ENCODE measurements at places on chromosomes 3 and 15. TPM values are rescaled to one million over a fixed set of nuclear protein-coding genes. Genes with fewer than 3 reads are reported as not detected.

Gene LRRN1
- 1.7 TPM for total RNA-seq

- DNase-seq, result no peak
These were observed 73.1 kb downstream of the USF3 start for GRCh38 chr3:113623324-113623723.

Gene GABRB3
- total RNA-seq, result 1.6 TPM

Gene SOX14
- not detected for total RNA-seq

GRCh38 chr3:147614210-147614609, 205.0 kb downstream of the ZIC1 start:
- DNase-seq, result no peak

Gene MOBP
- total RNA-seq, result 0.19 TPM

GRCh38 chr15:85331655-85332285, 48.6 kb upstream of the AKAP13 start:
- no peak for DNase-seq

DNA sequence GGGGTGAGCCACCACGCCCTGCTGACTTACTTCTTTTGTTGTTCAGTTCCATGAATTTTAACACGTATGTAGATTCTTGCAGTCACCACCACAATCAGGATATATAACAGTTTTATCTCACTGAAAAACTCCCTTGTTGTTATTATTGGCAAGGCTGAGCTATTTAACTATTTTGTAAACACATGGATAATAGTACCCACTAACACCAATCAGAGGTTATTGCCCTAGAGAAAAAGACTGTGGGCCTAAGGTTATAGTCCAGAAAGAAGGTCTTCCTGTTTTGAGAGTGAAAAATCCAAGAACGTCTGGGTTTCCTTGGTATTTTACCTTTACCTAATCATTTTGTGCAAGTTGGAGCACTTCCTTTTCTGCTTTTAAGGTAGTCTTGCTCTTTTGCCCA, 9.5 kb downstream of the ZWILCH start:
- no peak for DNase-seq

Gene KBTBD13
- total RNA-seq, result 0.37 TPM

DNA sequence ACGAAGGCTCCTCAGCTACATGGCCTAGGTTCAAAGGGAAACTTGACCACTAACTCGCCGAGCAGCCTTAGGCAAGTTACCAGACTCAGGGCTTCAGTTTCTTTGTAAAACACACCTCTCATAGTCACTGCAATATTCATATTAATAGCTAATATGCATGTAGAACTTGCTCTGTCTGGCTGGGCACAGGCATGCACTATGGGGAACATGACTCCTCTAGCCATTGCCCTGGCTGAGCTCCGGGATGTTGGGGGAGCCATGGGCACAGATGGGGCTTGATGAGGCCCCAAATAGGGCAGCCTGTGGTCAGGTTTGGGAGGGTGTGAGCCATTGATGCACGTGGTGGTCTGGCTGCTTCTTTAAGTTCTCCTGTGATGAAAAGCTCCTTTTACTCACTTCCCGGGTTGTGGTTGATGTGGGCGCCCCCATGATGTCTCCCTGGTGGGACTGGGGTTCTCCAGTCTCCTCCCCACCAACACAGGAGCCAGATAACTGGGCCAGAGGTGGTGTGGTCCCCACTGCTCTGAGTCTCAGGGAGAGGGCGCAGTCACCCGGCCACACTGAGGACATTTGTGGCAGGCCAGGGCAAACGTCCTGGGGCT, 29.4 kb upstream of the DUSP7 start:
- DNase-seq, result peak; percentile 63

DNA sequence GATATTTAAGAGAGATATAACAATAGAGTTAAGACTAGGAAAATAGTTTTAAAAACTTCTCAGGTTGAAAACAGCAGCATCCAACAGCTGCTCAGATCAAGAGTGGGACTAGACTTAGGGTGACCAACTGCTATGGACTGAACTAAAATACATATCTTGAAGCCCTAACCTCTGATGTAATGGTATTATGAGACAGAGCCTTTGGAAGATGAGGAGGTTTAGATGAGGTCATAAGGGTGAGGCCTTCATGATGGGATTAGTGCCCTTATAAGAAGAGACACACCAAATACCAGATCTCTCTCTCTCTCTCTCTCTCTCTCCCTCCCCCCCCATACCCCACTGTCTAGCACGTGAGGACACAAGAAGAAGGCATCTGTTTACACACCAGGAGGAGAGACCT, 37.4 kb upstream of the GALNT15 start:
- no peak for DNase-seq

Gene NT5DC2
- 48.6 TPM for total RNA-seq

Gene SRGAP3
- total RNA-seq, result 3.4 TPM

Gene ABHD10
- 22.9 TPM for total RNA-seq

DNA sequence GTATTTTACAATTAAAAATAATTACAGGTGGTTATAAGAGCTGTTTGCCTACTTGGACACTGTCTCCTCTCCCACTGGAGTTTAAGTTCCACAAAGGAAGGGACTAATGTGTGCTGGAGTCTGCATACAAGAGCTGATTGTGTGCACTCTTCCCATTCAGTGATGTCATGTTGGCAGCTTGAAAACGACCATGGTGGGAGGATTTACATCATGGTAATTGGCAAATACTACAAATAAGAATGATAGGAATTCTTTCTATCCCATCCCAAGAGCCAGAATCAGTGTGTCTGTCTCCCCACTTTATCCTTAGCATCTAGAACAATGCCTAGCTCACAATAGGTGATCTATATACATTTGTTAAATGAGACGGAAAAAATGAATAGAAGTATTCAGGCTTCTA, 14.1 kb downstream of the ITGA11 start:
- DNase-seq, result no peak

Gene ASB14
- not detected for total RNA-seq

Measured in posterior vena cava (tissue), 2 donors.